ENCODE measurements at places on chromosomes 13 and 19. TPM values are rescaled to one million over a fixed set of nuclear protein-coding genes. Genes with fewer than 3 reads are reported as not detected.

- DNase-seq = no peak
- peaks cover 6% of the 10 kb centered on the region for H3K4me1 ChIP-seq
- H3K27ac ChIP-seq = no peak overlapping the region
- H3K36me3 ChIP-seq = no peaks in the 10 kb centered on the region
- H3K27me3 ChIP-seq = no peaks in the 10 kb centered on the region
Measured at GRCh38 chr13:51620165-51620983, 36.1 kb downstream of the WDFY2 start.

DNA sequence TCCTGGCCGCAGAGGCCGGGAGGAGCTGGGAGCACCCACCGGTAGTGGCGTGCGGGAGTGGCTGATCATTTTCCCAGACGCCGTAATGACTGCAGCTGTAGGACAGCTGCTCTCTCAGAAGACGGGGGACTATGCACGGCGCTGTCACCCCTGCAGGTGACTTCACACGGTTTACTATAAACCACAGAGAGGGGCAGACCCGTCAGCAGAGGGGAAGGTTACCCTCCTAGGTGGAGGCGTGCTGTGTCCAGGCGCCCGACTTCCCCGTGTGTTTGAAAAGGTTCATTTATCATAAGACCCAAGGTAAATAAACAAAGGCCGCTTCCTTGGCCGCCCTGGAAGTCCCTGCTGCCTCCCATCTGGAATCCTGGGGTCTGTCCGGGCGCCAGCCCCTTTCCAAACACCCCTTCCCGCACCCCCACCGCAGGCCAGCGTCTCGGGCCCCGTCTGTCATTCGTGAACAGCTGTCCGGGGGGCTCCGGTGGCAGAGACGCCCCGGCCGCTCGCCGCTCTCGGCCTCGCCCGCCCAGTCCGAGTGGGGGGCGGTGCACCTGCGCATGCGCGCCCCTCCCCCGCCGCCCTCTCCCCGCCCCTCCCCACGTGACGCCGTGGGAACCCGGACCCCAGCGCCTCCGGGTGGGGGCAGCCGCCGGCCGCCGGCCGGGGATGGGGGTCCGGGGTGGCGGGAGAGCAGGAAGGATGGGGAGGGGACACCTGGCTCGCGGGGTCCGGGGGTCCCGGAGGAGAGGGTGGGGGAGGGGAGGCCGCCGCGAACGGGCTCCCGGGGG lies 915 bp downstream of the SHC2 start:
- H3K4me1 ChIP-seq = peaks cover 11% of the 10 kb centered on the region
- H3K27ac ChIP-seq = peak overlapping the region; percentile 81

GRCh38 chr13:35953537-35954206 lies 177.5 kb downstream of the DCLK1 start:
- H3K27ac ChIP-seq = no peak overlapping the region
- no peaks in the 10 kb centered on the region for H3K36me3 ChIP-seq
- no peak overlapping the region for H3K4me3 ChIP-seq
- H3K4me1 ChIP-seq = no peaks in the 10 kb centered on the region

- H3K27me3 ChIP-seq = peaks cover 55% of the 10 kb centered on the region
- H3K36me3 ChIP-seq = no peaks in the 10 kb centered on the region
- H3K4me3 ChIP-seq = no peak overlapping the region
- no peak overlapping the region for H3K27ac ChIP-seq
Measured at GRCh38 chr19:51016798-51017683, 2.5 kb downstream of the KLK10 start.

DNA sequence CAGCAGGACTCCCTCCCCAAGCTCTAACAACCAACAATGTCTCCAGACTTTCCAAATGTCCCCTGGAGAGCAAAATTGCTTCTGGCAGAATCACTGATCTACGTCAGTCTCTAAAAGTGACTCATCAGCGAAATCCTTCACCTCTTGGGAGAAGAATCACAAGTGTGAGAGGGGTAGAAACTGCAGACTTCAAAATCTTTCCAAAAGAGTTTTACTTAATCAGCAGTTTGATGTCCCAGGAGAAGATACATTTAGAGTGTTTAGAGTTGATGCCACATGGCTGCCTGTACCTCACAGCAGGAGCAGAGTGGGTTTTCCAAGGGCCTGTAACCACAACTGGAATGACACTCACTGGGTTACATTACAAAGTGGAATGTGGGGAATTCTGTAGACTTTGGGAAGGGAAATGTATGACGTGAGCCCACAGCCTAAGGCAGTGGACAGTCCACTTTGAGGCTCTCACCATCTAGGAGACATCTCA lies 6.2 kb upstream of the CEACAM5 start:
- no peak overlapping the region for H3K27ac ChIP-seq
- H3K4me1 ChIP-seq = no peaks in the 10 kb centered on the region
- peaks cover 7% of the 10 kb centered on the region for H3K27me3 ChIP-seq
- H3K36me3 ChIP-seq = no peaks in the 10 kb centered on the region
- no peak overlapping the region for H3K4me3 ChIP-seq
- DNase-seq = no peak

DNA sequence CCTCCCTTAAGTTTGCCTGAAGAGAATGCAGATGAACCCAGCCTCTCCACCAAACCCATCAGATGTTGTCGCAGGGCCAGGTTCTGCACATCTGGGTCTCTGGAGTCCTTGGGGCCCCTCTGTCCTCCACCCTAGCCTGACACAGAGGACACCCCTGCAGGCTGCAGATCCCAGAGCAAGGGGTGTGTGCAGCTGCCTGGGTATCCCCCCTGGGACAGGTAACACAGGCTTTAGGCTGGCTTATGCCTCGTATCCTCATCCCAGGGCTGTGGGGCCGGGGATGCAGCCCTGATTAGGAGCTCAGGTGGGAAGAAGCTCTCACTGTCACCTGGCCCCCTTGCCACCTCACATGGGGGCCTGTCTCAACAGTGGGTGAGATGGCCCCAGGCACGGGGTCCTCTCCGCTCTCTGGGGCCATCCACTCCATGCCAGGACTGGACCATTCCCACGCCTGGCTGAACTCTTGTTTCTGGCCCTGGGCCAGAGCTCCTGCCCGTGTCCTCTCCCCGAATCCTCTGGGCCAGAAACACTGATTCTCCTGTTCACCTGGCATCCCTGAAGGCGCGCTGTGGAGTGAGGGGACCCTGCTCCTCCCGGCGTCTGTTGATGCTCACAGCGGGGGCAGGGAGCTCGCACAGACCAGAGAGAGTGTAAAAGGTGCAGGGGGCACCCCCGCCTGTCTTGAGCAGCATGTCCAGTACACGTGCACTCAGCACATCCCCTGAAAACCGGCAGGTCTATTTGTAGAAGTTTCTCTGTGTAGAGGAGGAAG lies 38.7 kb upstream of the TPM4 start:
- no peaks in the 10 kb centered on the region for H3K27me3 ChIP-seq
- no peak for DNase-seq
- H3K36me3 ChIP-seq = no peaks in the 10 kb centered on the region
- peaks cover 10% of the 10 kb centered on the region for H3K4me1 ChIP-seq
- no peak overlapping the region for H3K27ac ChIP-seq

DNA sequence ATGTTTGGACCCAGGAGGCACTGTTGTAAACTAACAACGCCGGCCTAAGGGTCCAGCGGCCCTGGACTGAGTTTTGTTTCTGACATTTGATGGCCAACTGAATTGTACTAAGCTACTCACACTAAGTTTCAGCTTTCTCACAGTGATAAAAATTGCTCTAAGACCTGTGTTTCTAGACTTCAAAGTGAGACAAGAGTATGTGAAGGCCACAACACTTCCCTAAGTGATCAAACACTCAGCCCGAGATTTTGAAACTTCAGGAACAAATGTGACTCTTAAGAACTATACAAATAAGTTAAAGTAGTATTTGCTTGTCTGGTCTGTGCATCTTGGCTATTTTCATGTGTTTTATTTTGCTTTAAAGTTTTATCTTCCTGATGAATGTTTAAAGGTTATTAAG lies 30.2 kb downstream of the EFNB2 start:
- no peaks in the 10 kb centered on the region for H3K36me3 ChIP-seq
- peaks cover 10% of the 10 kb centered on the region for H3K4me1 ChIP-seq
- H3K4me3 ChIP-seq = no peak overlapping the region
- no peak for DNase-seq
- H3K27me3 ChIP-seq = no peaks in the 10 kb centered on the region
- H3K27ac ChIP-seq = no peak overlapping the region

- no peak for DNase-seq
- peaks cover 8% of the 10 kb centered on the region for H3K4me1 ChIP-seq
- no peak overlapping the region for H3K27ac ChIP-seq
- no peaks in the 10 kb centered on the region for H3K36me3 ChIP-seq
Measured at GRCh38 chr13:48725271-48725670, 71.5 kb downstream of the CYSLTR2 start.

DNA sequence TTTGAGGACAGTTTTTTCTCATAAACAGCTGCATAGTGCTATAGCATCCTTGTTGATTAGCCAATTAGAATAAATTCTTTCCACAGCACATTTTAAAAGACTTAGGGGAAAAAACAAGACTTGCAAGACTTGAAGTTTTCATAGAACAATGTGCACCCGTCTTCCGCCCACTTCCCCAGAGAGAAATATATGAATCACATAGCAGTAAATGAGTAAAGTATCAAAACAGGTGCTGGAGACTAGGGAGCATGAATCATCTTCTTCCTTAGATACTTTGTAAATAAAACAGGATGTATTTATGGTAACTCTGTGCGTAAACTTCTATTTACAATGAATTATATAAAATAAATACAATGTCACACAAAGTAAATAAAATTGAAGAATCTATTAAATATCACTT lies 75.1 kb downstream of the COL4A2 start:
- H3K27me3 ChIP-seq = no peaks in the 10 kb centered on the region
- peaks cover 4% of the 10 kb centered on the region for H3K4me1 ChIP-seq
- no peak overlapping the region for H3K4me3 ChIP-seq

DNA sequence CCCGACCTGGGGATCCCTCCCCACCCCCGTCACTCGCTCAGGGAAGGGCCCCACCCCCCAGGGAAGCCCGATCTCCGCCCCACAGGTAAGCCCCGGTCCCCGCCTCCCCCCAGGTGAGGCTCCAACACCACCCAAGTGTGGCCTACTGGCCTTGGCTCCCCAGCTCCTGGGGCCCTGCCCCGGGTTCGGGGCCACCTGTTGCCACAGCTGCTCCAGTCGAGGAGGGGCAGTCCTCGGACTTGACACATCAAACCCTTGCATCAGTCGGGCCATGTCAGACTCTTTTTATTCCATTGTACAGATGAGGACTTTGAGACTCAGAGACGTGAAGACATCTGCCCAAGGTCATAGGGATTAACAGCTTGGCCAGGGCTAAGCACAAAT lies 512 bp downstream of the CC2D1A start:
- H3K36me3 ChIP-seq = peaks cover 12% of the 10 kb centered on the region
- H3K4me1 ChIP-seq = peaks cover 8% of the 10 kb centered on the region
- peak overlapping the region; percentile 90 for H3K4me3 ChIP-seq
- peak overlapping the region; percentile 86 for H3K27ac ChIP-seq
- no peaks in the 10 kb centered on the region for H3K27me3 ChIP-seq
- peak; percentile 81 for DNase-seq

GRCh38 chr19:18423258-18424020 lies 4.2 kb downstream of the SSBP4 start:
- no peak overlapping the region for H3K27ac ChIP-seq
- no peaks in the 10 kb centered on the region for H3K36me3 ChIP-seq
- no peaks in the 10 kb centered on the region for H3K27me3 ChIP-seq
- H3K4me3 ChIP-seq = no peak overlapping the region

GRCh38 chr13:70527599-70527998 lies 419.3 kb upstream of the KLHL1 start:
- H3K36me3 ChIP-seq = no peaks in the 10 kb centered on the region
- H3K27ac ChIP-seq = no peak overlapping the region
- H3K27me3 ChIP-seq = no peaks in the 10 kb centered on the region
- no peak for DNase-seq
- H3K4me1 ChIP-seq = no peaks in the 10 kb centered on the region

DNA sequence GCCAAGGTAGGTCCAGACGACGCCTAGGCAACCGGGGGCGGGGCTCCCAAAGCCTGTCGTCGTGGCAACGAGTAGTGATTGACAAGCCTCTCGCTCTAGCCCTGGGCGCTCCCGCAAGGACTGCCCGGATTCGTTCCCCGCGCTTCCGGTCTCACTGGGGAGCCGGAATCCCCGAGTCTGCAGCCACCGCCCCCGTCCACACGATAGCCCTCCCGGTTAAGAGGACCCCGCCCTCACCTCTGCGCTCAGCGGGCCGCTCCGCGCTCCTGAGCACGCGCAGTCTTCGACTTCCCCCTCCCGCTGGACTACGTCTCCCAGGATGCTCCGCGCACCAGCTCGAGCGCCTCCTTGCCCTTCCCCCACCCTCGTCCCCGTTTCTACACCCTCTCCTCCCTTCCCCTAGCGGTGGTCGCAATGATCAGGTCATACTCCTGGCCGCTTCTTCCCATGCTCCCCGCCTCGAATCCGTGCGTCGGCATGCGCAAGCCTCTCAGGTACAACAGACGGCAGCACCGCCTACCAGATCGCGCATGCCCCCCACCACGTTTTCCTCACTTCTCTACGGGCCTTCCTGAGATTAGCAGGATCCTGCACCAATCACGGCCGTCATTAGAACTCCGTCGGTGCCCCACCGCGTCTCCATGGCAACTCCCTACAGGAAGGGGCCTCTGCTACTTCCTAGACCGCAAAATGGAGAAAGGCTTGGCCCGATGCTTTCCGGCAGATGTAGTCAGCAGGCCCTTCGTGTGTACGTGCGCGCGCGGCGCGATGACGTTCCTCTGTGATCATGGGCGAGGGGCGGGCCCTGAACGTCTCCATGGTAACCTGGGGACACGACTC lies at the start of gene MZF1:
Gene MZF1 (minus strand): TSS at position 518 of the 840 bp plus-strand sequence. CDS start 1,946 bp downstream, outside the sequence.
- H3K36me3 ChIP-seq = peaks cover 13% of the 10 kb centered on the region
- peak; percentile 100 for DNase-seq
- peak within 1 kb of the TSS; percentile 94 for H3K27ac ChIP-seq
- peaks cover 18% of the 10 kb centered on the region for H3K4me1 ChIP-seq
- no peaks in the 10 kb centered on the region for H3K27me3 ChIP-seq

DNA sequence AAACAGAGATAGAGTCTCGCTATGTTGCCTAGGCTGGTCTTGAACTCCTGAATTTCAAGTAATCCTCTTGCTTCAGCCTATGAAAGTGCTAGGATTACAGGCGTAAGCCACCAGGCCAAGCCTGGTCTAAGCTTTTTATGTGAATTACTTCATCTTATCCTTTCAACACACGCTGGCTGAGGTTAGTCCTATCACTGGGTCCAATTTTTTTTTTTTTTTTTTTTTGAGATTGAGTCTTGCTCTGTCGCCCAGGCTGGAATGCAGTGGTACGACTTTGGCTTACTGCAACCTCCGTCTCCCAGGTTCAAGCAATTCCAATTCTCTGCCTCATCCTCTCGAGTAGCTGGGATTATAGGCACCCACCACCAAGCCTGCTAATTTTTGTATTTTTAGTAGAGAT lies 10.4 kb downstream of the MYO1F start:
- no peak for DNase-seq
- H3K27ac ChIP-seq = no peak overlapping the region
- H3K4me1 ChIP-seq = peaks cover 17% of the 10 kb centered on the region
- H3K27me3 ChIP-seq = no peaks in the 10 kb centered on the region
- no peak overlapping the region for H3K4me3 ChIP-seq

The C2CD4C gene
- total RNA-seq = 2.6 TPM

The R3HDM4 gene
- 50.7 TPM for total RNA-seq

The NHLRC3 gene
- 28.8 TPM for total RNA-seq

The KLHL1 gene
- not detected for total RNA-seq

The CEACAM7 gene
- not detected for total RNA-seq

The ZNF701 gene
- total RNA-seq = 18.5 TPM

The CLEC17A gene
- not detected for total RNA-seq
